ENCODE measurements at places on chromosomes 6 and 20.
A peak's percentile ranks its signal among the peaks of the same experiment; 100 is the strongest.

GRCh38 chr6:155313602-155314091 lies 637 bp downstream of the TFB1M start:
- no peak for DNase-seq

- DNase-seq: peak; percentile 60
Measured at GRCh38 chr20:63735859-63736718, at the start of gene LIME1. LIME1 (plus strand) TSS chr20:63736664; CDS start chr20:63737550, 886 bp downstream.

DNA sequence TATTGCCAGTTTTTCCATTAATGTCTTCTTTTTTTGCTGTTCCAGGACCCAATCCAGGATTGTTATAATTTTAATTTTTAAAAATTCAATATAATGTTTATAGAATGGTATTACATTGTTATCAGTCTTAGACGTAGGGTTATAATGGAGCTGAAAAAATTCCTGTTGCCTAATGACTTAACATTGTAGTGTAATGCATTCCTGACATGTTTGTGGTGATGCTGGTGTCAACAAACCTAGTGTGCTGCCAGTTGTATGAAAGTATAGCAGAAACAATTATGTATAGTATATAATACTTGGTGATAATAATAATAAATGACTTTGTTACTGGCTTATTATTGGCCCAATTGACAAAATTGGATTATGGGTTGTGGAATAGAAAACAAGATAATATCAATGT lies 30.4 kb downstream of the KIZ start:
- no peak for DNase-seq

GRCh38 chr6:11008821-11009220 lies 35.3 kb downstream of the ELOVL2 start:
- DNase-seq: no peak

- no peak for DNase-seq
Measured at GRCh38 chr20:37934634-37935375, 31.9 kb downstream of the VSTM2L start.

DNA sequence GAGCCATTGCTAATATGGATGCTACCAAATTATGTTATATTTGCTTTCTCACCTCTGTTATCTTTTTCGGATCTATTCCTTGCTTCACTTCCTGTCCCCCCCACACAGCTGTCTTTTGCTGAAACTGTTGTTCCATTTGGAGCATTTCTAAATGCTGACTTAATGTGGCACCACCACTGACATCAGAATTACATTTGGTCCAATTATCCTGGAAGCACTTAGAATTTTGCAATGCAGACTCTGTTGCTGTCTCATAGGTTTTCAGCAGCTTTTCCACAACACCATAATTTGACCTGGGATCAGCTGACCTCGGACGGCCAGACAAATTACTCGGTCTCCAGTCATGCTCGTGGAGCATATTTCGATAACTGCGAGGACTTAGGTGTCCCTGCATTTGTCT lies 12.8 kb downstream of the KIAA0408 start:
- DNase-seq: no peak

DNA sequence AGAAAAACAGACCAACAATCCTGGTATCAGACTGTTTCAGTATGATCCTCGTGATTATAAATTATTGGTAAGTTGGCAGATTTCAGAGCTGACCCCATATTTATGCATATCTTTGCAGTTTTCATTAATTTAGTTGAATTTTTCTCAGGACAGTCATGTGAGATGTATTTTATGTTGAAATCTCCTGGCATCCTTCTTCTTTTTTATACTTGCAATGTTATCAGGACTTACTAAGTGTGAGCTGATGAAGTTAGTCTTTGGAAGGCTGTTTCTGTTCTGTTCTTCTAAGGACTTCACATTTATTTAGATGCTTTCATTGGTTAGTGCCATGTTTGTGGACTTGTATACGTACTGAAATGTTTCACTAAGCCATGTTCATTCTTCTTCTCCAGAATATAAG lies 17.2 kb downstream of the SMPDL3A start:
- no peak for DNase-seq

DNA sequence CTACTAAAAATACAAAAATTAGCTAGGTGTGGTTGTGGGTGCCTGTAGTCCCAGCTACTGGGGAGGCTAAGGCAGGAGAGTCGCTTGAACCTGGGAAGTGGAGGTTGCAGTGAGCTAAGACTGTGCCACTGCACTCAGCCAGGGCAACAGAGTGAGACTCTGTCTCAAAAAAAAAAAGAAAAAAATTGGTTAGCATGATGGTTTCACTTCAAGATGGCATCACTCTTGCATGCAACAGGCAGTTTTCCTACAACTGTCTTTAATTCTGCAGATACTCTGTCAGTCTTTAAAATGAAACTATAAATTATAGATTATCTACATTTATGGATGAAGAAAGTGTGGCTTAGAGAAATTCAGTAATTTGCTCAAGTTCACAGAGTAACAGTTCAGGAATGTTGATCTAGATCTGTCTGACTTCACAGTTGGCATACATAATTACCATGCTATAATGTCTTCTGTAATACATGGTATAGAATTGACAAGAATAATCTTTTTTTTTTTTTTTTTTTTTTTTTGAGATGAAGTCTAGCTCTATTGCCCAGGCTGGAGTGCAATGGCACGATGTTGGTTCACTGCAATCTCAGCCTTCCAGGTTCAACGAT lies 27.0 kb downstream of the ITCH start:
- DNase-seq: no peak

- no peak for DNase-seq
Measured at GRCh38 chr6:114108119-114109002, 137.4 kb upstream of the HDAC2 start.

DNA sequence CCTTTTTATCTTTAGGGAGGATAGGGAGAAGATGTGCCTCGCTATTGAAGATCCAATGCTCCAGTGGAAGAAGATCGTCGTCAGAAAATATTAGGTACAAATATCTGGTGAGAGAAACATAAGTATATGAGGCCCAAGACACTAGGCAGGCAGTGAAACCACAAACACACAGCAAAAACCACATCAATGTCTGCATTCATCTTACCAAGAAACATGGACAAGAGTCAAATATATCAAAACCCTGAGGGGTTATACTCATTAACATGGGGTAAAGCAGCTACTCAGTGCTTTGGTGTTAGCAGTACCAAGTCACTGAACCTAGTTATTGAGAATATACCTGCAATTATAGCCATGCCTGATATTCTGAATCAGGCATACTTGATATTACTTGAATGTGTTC lies 101.4 kb upstream of the FAM184A start:
- no peak for DNase-seq

- DNase-seq: no peak
Measured at GRCh38 chr6:144310765-144311164, 25.6 kb downstream of the UTRN start.

DNA sequence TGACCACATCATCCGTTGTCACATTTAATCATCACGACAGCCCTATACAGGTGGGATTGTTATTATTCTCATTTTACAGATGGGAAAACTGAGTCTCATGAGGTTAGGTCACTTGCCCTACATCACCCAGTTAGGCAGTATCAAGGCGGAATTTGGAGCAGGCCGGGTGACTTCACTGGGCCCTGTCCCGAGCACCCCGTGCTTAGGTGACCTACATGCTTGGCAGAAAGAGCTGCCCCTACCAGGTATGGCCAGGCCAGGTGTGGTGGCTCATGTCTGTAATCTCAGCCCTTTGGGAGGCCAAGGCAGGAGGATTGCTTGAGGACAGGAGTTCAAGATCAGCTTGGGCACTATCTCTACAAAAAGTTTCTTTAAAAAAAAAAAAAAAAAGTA lies 44.0 kb downstream of the RIN2 start:
- no peak for DNase-seq

- no peak for DNase-seq
Measured at GRCh38 chr6:131982740-131983259, 31.6 kb upstream of the CCN2 start.

All from suprapubic skin (tissue), 4 donors.